ENCODE measurements at places on chromosomes 3 and 15.
A peak's percentile ranks its signal among the peaks of the same experiment; 100 is the strongest.

- DNase-seq, result no peak
Observed at GRCh38 chr15:88912500-88912921, 668 bp downstream of the MFGE8 start.

DNA sequence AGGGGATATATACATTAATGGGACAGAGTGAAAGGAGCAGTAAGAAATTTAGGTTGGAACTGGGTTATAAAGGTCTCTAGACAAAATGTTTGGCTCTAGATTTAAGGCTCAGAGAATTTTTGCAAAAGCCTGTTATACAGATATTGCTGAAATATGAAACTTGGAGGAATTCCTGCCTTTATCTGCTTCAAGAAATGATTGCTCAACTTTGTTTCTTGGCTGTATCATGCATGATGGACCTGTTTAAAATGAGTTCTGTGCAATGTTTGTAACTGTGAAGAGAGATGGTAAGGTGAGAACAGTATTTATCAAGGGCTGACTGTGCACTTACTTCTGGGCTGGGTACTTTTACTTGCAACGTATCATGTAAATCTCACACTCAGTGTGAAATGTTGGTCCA is 3.3 kb downstream of the CRYBG3 start:
- DNase-seq, result no peak

- DNase-seq, result no peak
Observed at GRCh38 chr3:186998937-186999368, 68.6 kb downstream of the ST6GAL1 start.

DNA sequence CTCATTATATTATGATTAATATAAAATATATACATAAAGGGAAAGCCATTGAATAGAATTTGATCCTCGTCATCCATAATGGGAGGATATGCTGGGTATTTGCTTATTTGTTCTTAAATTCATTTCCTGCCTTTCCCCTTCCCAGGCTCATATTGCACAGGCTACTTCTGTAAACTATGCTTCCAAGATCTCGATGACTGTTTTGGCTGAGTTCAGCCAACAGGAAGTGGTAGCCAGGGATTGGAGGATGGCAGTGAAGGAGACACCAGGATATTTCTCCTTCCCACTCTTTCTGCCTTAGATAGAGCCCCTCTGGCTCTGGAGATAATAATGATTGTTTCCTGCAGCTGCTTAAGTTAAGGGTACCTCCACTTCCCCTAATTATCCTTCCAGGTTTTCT is 44.3 kb upstream of the DYNC1LI1 start:
- DNase-seq, result no peak

DNA sequence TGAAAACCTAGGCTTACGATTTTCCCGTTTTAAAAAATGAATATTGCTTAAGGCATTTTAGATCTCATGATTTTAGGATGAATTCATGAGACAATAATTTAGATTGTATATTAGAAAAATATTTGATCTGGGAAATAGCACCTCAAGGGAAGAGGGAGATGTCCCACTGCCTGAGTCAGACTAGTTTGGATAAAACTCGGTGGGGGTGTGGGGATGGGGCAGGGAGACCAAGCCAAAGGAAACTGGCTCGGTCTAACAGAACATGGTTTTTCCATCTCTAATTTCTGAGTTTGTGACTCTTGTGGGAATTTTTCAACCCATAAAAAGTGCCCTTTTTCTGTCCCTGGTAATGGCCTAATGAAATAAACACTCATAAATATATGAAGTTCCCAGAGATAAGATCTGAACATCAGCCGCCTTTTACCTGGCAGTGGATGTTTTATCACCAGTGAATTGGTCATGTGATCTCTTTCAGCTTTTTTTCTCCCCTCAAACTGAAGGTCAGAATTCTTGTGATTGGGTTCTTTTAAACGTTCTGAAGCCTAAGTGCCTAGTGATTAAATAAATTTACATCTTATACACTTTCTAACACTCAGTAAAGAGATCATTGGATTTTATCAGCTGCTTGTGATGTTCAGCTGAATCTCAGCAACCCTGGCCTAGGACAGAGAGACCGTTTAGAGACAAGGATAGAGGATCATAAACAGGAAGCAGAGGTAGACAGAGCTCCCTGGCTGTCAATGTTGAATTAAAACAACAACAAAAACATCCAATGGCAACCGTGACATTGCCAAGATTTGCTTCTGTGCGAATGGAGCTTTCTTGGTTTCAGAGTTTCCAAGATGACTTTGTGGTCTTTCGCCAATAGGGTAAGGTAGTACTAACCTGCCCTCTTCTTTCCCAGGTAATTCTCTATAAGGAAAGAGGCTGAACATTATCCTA is 1038.2 kb downstream of the MCTP2 start:
- no peak for DNase-seq

- DNase-seq, result no peak
Observed at GRCh38 chr3:13516760-13517135, 32.2 kb upstream of the FBLN2 start.

- no peak for DNase-seq
Observed at GRCh38 chr3:140265302-140265701, 330.3 kb downstream of the CLSTN2 start.

DNA sequence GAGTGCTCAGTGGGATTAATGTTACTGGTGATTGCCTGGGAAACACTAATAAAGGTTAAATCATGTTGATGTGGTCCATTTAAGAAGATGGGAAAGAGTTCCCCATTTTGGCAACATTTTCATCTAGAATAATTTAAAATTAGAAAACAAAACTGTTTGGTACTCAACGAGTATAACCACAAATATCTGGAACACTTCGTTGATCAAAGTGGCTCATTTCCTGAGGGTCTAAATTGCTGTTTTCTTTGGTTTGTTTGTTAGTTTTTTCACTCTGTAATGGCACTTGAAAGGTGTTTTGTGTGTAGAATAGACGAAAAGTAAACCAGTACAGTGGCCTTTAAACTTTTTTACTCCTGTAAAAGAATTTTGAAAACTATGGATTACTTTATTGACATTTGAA is 73.9 kb downstream of the BBX start:
- no peak for DNase-seq

GRCh38 chr3:3998140-3998922 is 199.1 kb downstream of the LRRN1 start:
- no peak for DNase-seq

DNA sequence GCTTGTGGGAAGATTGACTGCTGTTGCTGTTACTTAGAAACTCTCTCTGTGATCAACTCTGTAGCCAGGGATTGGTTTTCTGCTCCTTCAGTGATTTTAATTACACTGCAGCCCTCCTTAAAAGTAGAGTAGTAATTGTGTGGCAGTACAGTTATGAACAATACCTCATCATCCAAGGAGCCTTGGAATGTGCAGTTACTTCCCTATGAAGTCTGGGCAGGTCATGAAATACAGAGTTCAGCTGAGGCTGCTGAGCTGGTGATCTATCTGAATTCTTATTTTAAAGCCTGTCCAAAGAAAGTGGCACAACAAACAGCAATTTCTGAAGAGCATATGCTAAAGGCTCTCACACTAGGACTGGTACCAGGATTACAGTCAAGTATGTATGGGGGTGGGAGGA is 37.4 kb upstream of the MRPL3 start:
- DNase-seq, result no peak

DNA sequence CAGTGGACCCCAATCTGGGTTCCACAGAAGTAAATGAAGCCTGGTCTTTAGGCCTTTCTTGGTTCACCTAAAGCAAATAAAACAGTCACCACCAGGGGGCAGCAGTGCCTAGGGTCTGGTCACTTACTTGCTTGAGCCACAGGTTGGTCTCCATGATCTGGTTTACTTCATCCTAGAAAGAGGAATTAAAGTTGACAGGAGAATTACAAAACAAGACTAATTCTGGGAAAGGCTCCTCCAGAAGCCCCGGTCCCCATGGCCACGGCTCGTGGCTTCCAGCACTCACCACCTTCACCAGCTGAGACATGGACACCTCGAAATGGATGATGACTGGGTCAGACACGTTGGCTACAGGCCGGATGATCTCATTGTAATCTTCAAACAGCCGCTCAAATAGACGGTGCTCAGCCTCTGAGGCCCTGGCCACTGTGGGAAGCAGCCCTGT is 2.3 kb downstream of the CHRNA3 start:
- DNase-seq, result peak; percentile 70

DNA sequence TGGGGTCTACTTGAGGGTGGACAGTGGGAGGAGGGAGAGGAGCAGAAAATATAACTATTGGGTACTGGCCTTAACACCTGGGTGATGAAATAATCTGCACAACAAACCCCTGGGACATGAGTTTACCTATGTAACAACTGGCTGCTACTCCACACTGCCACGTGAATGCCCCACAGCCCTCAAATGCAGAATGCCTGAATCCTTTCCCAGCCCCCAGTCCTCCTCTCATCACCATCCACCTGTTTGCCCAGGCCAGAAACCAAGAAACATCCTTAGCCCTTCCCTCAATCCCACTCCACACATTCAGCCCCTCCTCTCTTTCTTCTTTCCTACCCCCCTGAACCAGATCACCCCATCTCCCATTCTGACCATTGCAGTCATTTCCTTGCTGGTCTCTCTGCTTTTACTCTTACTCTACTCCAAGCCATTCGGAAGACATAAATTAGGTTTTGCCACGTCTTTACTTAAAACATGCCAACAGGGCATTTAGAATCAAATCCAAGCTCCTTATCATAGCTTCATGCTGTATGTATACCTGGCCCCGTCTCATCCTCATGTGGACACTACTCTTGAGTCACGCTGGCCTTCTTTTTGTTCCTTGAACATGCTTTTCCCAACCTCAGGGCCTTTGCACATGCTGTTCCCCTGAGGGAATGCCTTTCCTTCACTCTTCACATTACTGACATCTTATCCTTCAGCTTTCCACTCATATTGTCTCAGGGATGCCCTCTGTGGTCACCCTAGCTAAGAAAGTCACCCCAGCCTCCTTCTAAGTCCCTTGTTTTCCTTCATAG is 137.5 kb upstream of the ABHD17C start:
- no peak for DNase-seq

GRCh38 chr3:10185804-10186762 is 21.4 kb downstream of the IRAK2 start:
- no peak for DNase-seq

GRCh38 chr3:194561306-194561974 is 71.8 kb downstream of the TMEM44 start:
- peak; percentile 52 for DNase-seq

DNA sequence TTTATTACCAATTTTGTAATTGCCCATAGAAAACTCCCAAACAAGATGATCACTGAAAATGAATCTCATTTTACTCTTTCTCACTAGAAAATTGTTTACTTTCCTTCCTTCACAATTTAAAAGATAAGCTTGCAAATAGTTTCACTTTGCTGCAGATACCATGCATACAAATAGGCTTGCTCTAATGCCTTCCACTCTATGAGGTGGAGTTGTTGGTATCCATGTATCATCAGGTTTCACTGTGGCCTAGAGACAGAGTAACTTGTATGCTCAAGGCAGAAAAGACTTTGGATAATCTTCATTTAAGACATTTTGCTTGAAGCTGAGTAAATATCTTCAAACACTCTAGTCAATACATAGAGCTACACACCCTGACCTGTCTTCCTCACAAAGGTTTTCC is 60.8 kb downstream of the RYK start:
- DNase-seq, result no peak

DNA sequence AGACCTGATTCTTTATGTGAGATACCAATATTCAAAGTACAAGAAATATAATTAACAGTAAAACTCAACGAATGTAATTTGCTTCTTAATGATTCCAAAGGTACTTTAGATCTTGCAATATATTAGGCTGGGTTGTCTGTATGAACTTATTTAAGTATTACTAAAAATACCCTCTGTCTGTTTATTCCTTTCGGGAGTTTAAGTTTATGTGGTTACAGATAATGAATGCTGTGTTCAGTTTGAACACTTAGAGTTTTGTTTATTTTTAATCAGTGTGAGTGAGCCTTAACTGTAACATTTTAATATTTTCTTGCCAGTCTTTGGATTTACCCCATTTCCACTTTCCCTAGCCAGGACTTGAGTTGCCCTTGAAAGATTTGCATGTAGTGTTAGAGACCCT is 3.5 kb downstream of the PDE8A start:
- no peak for DNase-seq

- DNase-seq, result no peak
Observed at GRCh38 chr3:17162116-17162515, 277.4 kb downstream of the PLCL2 start.

DNA sequence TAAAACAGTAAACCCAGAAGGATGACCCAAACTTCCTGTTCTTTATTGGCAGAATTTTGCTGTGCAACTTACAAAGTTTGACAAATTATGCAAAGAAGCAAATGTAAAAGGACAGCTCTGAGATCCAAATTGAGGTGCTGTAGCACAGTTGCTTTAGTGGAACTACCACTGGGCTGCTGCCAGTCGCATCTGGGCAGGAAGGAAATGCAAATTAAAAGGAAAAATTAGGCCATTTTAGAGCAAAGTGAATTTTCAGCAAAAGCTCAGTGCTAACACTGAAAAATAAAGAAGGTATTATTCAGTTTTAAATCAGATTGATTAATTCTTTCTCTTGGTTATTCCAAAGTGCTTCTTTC is 104.5 kb downstream of the ZMAT3 start:
- no peak for DNase-seq

DNA sequence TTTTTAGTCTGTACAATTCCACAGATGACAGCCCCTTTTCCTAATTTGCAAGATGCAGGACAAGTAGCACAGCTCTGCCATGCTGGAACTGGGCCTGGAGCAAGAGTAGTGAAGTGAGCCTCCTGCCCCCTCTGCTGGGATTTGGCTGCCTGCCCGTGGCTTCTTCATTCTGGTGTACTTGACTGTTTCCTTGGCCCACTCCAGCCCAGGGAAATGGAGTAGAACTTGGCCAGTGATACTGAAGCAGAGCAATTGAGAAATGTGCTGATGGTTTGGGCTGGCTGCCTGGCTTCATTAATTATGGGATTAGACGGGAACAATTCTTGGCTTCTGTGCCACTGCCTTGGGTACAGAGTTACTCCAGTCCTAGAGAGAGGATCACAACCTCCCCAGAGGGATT is 2.8 kb downstream of the GPD1L start:
- DNase-seq, result no peak

DNA sequence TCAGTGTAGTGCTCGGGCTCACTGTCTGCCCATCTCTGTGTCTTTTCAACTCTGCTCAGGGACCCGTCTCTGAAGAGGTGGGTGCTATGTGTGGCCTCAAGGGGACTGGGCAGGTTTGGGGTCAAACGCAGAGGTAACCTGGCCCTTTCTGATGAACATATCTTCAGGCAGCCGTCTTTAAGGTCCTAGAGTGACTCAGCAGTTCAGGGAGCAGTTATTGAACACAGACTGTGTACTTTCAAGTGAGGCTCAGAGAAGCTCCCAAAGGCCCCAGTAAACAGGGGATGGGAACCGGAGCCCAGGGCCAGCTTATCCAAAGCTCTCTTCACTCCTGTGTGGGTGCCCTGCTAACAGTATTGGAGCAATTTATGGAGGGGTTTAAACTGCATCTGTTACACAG is 73.1 kb downstream of the WDR76 start:
- DNase-seq, result no peak
